T-cell (primary cell): ENCODE measurements at places on chromosomes 5 and 9. TPM values are rescaled to one million over a fixed set of nuclear protein-coding genes. Genes with fewer than 3 reads are reported as not detected.

- no peaks in the 10 kb centered on the region for H3K27me3 ChIP-seq
- no peak overlapping the region for H3K4me3 ChIP-seq
- no peak for DNase-seq
- no peaks in the 10 kb centered on the region for H3K36me3 ChIP-seq
- no peaks in the 10 kb centered on the region for H3K4me1 ChIP-seq
- no peak overlapping the region for H3K27ac ChIP-seq
These were observed 81.6 kb upstream of the NFIB start for GRCh38 chr9:14395317-14396082.

- no peak overlapping the region for H3K4me3 ChIP-seq
- H3K27ac ChIP-seq: no peak overlapping the region
- peaks cover 60% of the 10 kb centered on the region for H3K36me3 ChIP-seq
- DNase-seq: no peak
These were observed 14.4 kb downstream of the CARD19 start for GRCh38 chr9:93110311-93110855.

- H3K27me3 ChIP-seq: no peaks in the 10 kb centered on the region
- H3K27ac ChIP-seq: no peak overlapping the region
- peaks cover 6% of the 10 kb centered on the region for H3K4me1 ChIP-seq
- no peaks in the 10 kb centered on the region for H3K36me3 ChIP-seq
- DNase-seq: no peak
These were observed 20.0 kb upstream of the MLANA start for GRCh38 chr9:5870691-5871090.

GRCh38 chr5:65014769-65015168, 246.0 kb downstream of the CWC27 start:
- no peaks in the 10 kb centered on the region for H3K4me1 ChIP-seq
- no peak overlapping the region for H3K27ac ChIP-seq
- DNase-seq: no peak
- H3K36me3 ChIP-seq: no peaks in the 10 kb centered on the region
- H3K4me3 ChIP-seq: no peak overlapping the region
- no peaks in the 10 kb centered on the region for H3K27me3 ChIP-seq

The FGD3 gene
- total RNA-seq: 293 TPM

GRCh38 chr5:143920772-143921171, 108.8 kb downstream of the HMHB1 start:
- no peaks in the 10 kb centered on the region for H3K27me3 ChIP-seq
- no peak overlapping the region for H3K27ac ChIP-seq
- H3K36me3 ChIP-seq: no peaks in the 10 kb centered on the region

- H3K36me3 ChIP-seq: no peaks in the 10 kb centered on the region
- H3K27me3 ChIP-seq: no peaks in the 10 kb centered on the region
- H3K4me1 ChIP-seq: peaks cover 21% of the 10 kb centered on the region
- peak; percentile 79 for DNase-seq
- H3K4me3 ChIP-seq: peak overlapping the region; percentile 25
These were observed 19.2 kb upstream of the CD180 start for GRCh38 chr5:67215519-67216471.

GRCh38 chr5:10984021-10984715, 223.1 kb upstream of the DAP start:
- no peak overlapping the region for H3K27ac ChIP-seq
- no peak for DNase-seq
- H3K36me3 ChIP-seq: no peaks in the 10 kb centered on the region

DNA sequence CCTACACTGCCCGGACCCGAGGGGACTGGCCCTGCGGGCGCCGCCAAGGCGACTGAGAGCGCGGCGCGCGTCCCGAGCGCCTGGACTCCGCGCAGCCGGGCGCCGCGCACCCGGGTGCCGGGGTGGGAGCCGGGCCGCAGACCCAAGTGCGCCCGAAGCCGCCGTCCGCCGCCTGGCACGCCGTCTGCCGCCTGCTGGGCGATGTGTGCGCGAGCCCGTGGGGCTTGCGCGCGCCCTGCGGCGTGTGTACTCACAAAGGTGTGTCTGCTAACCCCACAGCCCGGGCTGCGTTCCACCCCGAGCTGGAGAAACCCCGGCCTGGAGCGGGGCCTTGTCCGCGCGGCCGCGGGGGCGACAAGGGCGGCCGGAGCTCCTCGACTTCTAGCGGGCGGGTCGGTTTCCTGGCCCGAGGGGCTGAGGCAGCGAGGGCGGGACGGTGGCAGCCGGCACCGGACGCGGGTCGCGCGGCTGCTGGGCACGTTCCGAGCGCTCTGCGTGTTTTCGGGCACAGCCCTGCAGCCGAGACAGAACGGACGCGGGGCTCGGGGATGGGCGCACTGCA, 1.1 kb upstream of the ZSWIM6 start:
- peak; percentile 75 for DNase-seq
- peak overlapping the region; percentile 97 for H3K4me3 ChIP-seq
- no peaks in the 10 kb centered on the region for H3K27me3 ChIP-seq
- H3K36me3 ChIP-seq: no peaks in the 10 kb centered on the region

DNA sequence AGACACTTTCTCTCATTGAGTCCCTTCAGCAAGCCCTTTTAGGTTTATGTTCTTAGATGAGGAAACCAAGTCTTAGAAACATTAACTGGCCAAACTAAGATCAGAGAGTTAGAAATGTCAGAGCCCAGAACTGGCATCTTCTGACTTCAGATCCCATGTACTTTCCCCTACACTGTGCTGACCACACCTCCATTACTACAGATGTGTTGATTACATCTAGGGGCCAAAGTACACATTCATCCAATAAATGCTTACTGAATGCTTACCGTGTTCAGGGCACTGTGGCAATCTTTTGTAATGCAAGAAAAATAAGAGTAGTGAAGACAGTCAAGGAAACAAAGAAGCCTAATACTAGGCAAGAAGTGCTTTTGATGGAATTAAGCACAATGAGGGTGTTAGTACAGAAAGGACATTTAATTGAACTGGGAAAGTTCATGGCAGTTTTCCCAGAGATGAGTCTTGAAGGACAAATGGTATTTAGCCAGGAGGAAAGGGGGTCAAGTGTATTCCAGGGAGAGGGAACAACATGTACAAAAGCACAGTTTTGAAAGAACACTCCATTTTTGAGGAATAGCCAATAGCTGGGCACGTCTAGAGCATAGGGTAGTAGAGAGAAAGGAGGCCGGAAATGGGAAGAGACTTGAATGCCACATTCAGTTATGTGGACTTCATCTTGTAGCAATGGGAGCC, 89.7 kb upstream of the CDKN2B start:
- no peaks in the 10 kb centered on the region for H3K4me1 ChIP-seq
- no peaks in the 10 kb centered on the region for H3K36me3 ChIP-seq
- no peak for DNase-seq

GRCh38 chr5:173020643-173021042, 35.5 kb upstream of the CREBRF start:
- no peak overlapping the region for H3K4me3 ChIP-seq
- no peaks in the 10 kb centered on the region for H3K27me3 ChIP-seq
- H3K36me3 ChIP-seq: peaks cover 30% of the 10 kb centered on the region

DNA sequence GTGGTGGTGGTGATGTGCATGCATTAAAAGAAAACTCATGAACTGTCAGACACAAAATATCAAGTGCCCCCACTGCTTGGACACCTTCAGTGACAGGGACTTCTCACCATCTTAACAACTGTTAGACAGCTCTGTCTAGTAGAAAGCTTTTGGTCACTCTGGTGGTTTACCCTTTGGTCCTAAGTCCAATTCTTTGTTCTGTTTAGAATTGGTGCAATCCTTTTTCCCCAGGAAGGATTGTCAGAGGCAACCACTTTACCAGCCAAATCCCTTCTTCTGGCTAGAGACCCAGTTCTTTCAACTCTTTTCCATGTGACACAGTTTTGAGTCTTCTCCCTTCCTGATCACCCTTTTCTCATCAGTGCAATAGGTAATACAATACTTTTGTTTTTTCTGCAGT, 140.2 kb downstream of the SEC61B start:
- H3K4me3 ChIP-seq: no peak overlapping the region
- no peaks in the 10 kb centered on the region for H3K4me1 ChIP-seq
- no peak for DNase-seq
- no peak overlapping the region for H3K27ac ChIP-seq

The TAF11L2 gene
- total RNA-seq: not detected

The SPATA31C1 gene
- total RNA-seq: not detected

The RNF180 gene
- total RNA-seq: not detected

The MORN5 gene
- total RNA-seq: not detected

DNA sequence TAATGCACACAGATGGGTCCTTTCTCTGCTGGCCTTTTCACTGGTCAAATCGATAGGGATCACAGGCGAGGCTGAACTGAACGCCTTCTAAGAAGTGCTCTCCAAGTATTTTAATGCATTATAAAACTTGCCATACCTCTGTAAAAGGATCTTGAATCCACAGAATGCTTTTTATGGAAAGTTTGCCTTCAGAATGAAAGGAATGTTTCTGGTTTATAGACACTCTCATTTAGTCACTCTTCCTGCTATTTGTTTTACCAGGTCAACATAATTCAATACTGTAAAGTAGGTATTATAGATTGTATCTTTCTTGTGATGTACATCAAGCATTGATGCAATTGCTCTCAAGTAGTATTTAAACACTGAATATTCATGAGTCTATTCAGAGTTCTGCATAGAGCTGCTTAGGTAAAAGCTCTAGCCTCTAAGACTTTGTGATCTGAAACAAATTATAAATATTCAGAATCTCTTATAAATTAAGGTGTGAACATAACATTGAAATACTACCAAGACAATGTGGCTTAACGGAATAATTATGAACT, 308.4 kb downstream of the ISL1 start:
- no peak for DNase-seq
- no peaks in the 10 kb centered on the region for H3K27me3 ChIP-seq
- no peaks in the 10 kb centered on the region for H3K4me1 ChIP-seq
- no peaks in the 10 kb centered on the region for H3K36me3 ChIP-seq
- no peak overlapping the region for H3K4me3 ChIP-seq

- no peak overlapping the region for H3K4me3 ChIP-seq
- no peaks in the 10 kb centered on the region for H3K4me1 ChIP-seq
- DNase-seq: no peak
These were observed 58.7 kb downstream of the NSUN2 start for GRCh38 chr5:6574111-6574510.

The NR6A1 gene
- total RNA-seq: 0.40 TPM

The SLC25A2 gene
- total RNA-seq: 0.92 TPM

GRCh38 chr5:166719991-166720390, 1571.5 kb upstream of the WWC1 start:
- no peak for DNase-seq
- no peaks in the 10 kb centered on the region for H3K36me3 ChIP-seq
- no peaks in the 10 kb centered on the region for H3K27me3 ChIP-seq

- peaks cover 19% of the 10 kb centered on the region for H3K27me3 ChIP-seq
- no peak overlapping the region for H3K27ac ChIP-seq
- H3K4me1 ChIP-seq: peaks cover 11% of the 10 kb centered on the region
- no peak overlapping the region for H3K4me3 ChIP-seq
- no peaks in the 10 kb centered on the region for H3K36me3 ChIP-seq
- DNase-seq: no peak
These were observed 5.3 kb downstream of the PRDM6 start for GRCh38 chr5:123094237-123094918.

The PAEP gene
- total RNA-seq: not detected

DNA sequence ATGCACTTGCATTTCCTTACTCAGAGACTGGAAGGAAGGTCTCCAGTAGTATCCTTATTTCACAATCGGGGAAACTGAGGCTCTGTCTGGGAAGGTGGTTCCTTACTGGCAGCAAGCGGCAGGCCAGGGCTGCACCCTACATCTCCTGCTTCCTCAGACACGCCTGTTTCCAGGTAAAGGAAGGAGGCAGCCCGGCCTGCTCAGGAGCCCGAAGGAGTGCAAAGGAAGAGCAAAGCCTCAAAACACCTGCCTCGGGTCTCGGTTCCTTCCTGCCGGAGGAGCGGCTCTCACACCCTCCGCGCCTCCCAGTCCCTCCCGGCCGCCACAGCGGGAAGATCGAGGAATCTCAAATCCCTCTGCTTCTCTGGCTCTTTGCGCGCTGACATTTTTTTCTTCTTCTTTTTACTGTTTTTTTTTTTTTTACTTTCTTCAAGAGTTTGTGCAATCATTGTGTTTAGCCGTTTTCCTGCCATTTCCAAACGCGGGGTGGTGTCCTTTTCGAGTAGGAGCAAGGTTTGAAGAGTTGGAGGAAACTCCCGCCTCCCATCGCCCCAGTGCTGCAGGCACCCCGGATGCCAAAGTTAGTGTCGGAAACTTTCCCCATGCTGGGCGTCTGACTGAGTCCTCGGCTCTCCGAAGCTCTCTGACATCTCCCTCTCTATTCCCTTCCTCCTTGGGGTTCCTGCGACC, 1.0 kb downstream of the GGTA1 start:
- H3K4me1 ChIP-seq: peaks cover 4% of the 10 kb centered on the region
- H3K27me3 ChIP-seq: no peaks in the 10 kb centered on the region
- no peak overlapping the region for H3K27ac ChIP-seq
- H3K36me3 ChIP-seq: no peaks in the 10 kb centered on the region

DNA sequence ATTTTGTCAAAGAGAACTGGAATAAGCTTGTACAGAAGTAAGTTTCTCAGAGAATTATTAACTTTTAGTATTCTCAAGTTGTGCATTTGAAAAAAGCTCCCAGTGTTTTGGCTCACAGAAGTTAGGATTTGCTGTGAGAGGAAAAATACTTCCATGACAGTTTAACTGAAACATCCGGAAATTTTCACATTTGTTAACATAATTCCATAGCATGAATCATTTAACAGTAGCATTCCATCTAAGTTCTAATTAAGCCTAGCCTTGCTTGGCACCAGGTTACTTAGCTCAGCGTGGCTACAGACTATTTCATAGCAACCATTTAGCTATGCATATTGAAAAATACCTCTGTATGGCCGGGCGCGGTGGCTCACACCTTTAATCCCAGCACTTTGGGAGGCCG, 90.8 kb downstream of the LNPEP start:
- no peak overlapping the region for H3K27ac ChIP-seq
- no peak for DNase-seq
- no peak overlapping the region for H3K4me3 ChIP-seq

The DAPK1 gene
- total RNA-seq: 2.8 TPM

The ODF2 gene
- 33.1 TPM for total RNA-seq

- H3K27me3 ChIP-seq: no peaks in the 10 kb centered on the region
- no peak overlapping the region for H3K27ac ChIP-seq
- H3K4me3 ChIP-seq: no peak overlapping the region
These were observed 42.0 kb upstream of the ADRA1B start for GRCh38 chr5:159874263-159874662.

The SNX18 gene
- total RNA-seq: 13.7 TPM

- H3K27me3 ChIP-seq: no peaks in the 10 kb centered on the region
- peaks cover 18% of the 10 kb centered on the region for H3K4me1 ChIP-seq
- DNase-seq: no peak
- H3K27ac ChIP-seq: peak overlapping the region; percentile 87
- H3K4me3 ChIP-seq: peak overlapping the region; percentile 98
- H3K36me3 ChIP-seq: no peaks in the 10 kb centered on the region
These were observed 454.6 kb downstream of the RAB3C start for GRCh38 chr5:59037453-59037852.

- H3K27me3 ChIP-seq: no peaks in the 10 kb centered on the region
- no peaks in the 10 kb centered on the region for H3K36me3 ChIP-seq
- no peaks in the 10 kb centered on the region for H3K4me1 ChIP-seq
- no peak overlapping the region for H3K4me3 ChIP-seq
- no peak overlapping the region for H3K27ac ChIP-seq
These were observed 516.0 kb downstream of the CETN3 start for GRCh38 chr5:89893546-89893945.

DNA sequence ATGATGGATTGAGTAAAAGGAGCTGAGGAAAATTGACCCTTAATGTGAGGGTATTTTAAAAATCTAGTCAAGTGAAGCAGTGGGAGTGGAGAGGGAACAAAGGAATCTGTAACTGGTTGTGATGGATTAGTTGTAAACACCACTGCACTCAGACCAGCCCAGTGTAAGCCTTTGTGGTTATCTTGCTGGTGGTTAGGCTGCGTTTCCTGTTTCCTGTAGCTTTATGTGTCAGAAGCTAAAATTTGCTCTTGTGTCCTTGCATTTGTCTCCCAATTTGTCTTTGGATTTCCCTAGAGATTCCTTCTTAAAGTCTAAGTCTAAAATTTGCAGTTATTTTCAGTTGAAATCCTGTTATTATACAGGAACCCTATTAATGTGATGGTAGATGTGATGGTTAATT, 6.3 kb downstream of the IFNA21 start:
- DNase-seq: no peak
- no peak overlapping the region for H3K27ac ChIP-seq
- no peaks in the 10 kb centered on the region for H3K36me3 ChIP-seq
- H3K4me3 ChIP-seq: no peak overlapping the region
- H3K4me1 ChIP-seq: peaks cover 5% of the 10 kb centered on the region
